ENCODE measurements at places on chromosomes 2 and 18.
A peak's percentile ranks its signal among the peaks of the same experiment; 100 is the strongest.

DNA sequence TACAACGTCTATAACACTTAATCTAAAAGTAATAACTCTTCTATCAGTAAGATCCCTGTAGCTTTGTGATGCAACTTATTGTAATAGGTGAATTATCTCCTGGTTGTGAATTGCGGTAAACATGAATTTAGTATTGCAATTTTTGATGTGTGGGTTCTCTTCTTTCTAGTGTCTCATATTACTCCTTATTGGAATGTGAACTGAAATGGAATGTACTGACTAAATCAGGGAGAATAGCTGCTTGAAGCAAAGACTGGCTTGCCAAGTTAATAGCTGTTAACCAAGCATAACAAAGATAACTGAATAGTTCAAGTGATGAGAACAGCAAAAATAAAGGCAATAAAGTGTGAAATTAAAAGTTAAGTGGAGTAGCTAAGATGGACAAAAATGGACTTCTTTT lies 60.5 kb upstream of the TFPI start:
- DNase-seq: no peak

- DNase-seq: peak; percentile 57
Measured at GRCh38 chr18:77071711-77072292, 60.8 kb downstream of the MBP start.

DNA sequence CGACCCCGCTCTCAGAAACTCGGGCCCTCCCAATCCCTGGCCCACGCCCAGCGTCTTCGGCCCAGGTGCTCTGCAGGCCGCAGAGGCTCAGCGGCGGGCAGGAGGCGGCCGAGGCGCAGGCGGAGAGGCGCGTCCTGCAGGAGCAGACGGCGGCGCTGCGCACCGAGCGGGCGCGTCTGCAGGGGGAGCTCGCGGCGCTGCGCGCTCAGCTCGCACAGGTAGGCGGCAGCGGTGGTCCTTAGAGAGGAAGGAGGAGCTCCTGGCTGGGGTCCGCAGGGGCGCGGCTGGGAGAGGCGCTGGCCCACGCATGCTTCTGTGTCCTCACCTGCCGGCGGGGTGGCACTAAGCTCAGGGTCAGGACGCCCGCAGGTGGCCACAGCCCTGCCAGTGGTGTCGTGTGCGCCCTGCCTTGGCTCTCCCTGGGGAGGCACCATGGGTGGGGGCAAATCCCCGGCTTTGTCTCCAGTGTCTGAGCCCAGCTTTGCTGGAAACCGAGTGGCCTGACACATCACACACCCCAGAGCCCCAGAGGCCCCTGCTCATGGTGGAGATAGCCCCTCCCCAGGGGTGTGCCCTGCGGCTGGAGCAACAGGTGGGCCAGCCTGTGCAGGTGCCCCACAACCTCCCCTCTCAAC lies 14.9 kb upstream of the SNED1 start:
- peak; percentile 64 for DNase-seq

GRCh38 chr18:24543795-24544498 lies 83.5 kb downstream of the HRH4 start:
- no peak for DNase-seq

DNA sequence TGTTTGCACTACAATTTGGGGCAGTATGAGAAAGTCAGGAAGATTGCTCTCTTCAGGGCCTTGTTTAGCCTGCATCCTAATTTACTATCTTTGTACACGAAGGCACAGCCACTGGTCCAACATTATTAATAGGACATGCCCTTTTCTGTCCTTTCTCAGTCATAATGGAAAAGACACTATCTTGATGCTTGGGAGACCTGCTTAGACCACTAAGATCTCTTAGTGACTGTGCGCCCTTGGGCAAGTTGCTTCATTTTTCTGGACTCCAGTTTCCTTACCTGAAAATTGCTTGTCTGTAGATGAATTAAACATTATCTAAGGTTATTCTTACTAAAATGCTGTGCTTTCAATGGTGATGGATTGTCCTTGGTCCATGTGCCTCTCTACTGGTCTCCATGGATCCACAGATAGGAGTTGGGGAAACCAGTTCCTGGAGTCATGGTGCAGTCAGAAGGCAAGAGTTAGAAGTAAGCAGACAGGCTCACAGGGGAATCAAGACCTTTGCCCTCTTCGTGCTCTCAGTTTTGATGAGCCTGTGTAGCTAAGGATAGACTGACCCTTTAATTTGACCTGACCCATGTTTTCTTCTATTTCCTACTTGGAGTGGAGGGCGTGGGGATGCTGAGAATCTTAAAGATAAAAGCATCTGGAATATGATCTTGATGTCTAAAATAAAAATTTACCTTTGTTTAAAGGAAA lies 114.0 kb downstream of the RAPGEF4 start:
- DNase-seq: no peak

- no peak for DNase-seq
Measured at GRCh38 chr2:172079416-172079815, 5.9 kb upstream of the DLX1 start.

DNA sequence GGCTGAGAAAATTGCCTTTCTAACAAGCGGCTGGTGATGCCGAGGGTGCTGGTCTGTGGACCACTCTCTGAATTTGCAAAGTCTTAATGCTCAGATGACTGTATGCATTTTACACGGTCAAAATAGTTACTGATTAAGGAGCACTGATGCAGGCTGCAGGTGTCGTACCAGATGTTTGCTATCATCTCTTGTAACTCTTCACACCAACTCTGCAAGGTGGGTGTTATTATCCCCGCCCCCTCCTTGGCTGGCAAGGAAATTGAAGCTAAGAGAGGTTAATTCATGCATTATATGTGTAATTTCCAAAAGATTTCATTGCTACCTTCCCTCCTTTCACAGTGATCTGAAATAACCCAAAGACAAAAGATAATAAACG lies 13.0 kb upstream of the LBH start:
- no peak for DNase-seq

DNA sequence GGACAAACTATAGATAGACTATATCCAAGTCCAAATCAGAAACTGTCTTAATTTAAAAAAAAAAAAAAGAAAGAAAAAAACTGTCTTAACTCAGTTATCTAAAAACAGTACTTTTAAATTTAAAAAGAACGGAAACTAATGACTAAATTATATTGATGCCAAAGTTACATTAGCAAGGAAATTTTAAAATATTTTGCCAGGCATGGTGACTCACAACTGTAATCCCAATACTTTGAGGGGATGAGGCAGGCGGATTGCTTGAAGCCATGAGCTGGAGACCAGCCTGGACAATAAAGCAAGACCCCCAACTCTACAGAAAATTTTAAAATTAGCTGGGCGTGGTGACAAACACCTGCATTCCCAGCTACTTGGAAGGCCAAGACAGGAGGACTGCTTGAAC lies 30.9 kb downstream of the MEMO1 start:
- DNase-seq: no peak

DNA sequence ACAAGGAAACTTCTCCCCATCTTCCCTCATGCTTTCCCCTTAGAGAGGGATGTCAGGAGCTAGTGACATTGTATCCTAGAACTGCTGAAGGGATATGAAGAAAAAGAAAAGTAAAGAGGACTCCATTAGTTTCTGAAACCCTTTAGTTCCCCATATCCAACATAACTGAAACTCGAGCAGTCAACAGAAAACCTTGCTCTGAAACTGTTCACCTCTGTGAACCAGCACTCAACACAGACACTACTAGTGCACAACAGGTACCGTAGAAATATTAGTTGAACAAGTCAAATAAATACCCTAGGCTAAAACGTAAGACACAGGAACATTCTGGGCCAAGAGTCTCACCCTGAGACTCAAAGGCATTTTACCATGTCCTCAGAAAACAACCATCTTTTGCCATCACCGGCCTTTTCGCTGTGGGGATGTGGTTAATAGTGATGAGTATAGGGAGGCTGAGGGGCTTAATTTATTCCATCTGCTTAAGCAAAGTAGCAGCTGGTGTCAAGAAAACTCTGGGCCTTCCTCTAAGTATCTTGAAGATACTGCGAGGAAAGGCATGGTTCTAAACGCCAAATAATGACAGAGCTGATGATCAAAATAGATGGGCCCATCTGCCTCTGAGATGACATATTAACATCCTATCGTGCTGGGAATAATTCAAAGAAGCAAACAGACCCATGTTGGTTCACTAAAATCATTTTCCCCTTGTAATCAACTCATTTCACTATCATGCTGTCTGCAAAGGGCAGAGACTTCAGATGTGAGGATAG lies 156.8 kb downstream of the STK39 start:
- DNase-seq: no peak

GRCh38 chr2:109637749-109638570 lies 23.8 kb downstream of the SOWAHC start:
- DNase-seq: no peak

- DNase-seq: no peak
Measured at GRCh38 chr18:6982398-6982797, 135.2 kb downstream of the LAMA1 start.

- DNase-seq: no peak
Measured at GRCh38 chr2:11805920-11806319, 59.5 kb downstream of the LPIN1 start.

DNA sequence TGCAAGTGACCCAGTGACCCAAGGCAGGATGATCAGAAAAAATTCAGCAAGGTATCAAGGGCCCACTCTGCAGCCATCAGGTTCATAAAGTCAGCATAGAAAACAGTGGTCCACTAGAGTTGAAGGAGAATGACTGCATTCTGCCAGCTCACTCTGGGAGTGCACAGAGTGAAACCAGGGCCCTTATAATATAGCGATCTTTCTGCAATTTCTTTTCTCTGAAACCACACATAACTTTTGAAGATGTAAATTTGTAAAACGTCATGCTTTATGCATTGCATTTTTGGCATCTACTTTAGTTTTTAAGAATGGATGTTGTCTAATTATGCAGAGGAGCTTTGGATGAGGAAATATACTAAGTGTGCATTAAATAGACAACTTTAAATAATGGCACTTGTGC lies 225.0 kb upstream of the SMIM21 start:
- no peak for DNase-seq

All from stimulated activated CD8-positive, alpha-beta memory T cell treated with anti-CD3 and anti-CD28 coated beads, Interleukin-4, amount 100 ng/mL, for 48 hours (primary cell).